LHCN-M2 (cell line): ENCODE measurements at places on chromosomes 4 and X.

- DNase-seq: no peak
Measured at GRCh38 chrX:123749643-123750042, 16.8 kb upstream of the THOC2 start.

DNA sequence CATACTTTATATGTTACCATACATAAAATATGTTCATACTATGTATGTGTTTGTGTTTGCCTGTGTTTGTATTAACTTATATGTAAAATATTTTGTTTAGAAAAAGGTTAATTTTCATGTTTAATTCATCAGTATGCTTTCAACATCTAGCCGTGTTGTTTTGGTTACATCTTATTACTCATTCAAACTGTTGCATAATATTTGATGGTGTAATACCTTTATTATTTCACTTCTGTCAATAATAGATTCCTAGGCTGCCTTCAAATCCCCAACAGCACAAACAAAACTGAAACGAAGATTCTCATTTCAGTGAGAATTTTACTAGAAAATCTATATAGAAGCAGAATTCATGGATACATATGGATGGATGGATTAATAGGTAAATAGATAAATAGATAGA is 462.3 kb upstream of the ADGRL3 start:
- DNase-seq: no peak

- no peak for DNase-seq
Measured at GRCh38 chr4:7593646-7594412, 159.1 kb upstream of the PSAPL1 start.

DNA sequence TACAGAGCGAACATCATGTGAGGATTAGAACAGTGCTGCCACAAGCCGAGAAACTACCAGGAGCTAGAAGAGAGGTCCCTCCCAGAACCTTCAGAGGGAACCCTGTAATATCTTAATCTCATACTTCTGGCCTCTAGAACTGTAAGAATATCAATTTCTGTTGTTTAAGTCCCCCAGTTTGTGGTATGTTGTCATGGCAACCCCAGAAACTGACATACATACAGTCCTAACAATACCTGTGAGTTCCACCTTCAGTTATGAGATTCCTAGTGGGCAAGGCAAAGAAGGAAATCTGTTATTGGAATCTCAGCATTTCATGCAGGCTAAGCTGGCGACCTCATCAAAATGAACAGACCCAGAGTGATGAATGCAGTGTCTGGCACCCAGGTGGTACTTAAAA is 42.5 kb downstream of the ZBTB49 start:
- DNase-seq: no peak

- no peak for DNase-seq
Measured at GRCh38 chr4:47466056-47466785, 2.7 kb upstream of the COMMD8 start.

- DNase-seq: no peak
Measured at GRCh38 chr4:79979785-79980437, 93.1 kb downstream of the ANTXR2 start.

GRCh38 chr4:78689261-78689660 is 86.9 kb upstream of the BMP2K start:
- peak; percentile 42 for DNase-seq

GRCh38 chr4:95048296-95048695 is 290.5 kb downstream of the BMPR1B start:
- no peak for DNase-seq

GRCh38 chr4:158786955-158787354 is 18.1 kb downstream of the FNIP2 start:
- DNase-seq: no peak

- no peak for DNase-seq
Measured at GRCh38 chr4:166518776-166519175, 645.7 kb downstream of the TLL1 start.

- no peak for DNase-seq
Measured at GRCh38 chr4:21722157-21722839, 226.3 kb downstream of the KCNIP4 start.

- DNase-seq: no peak
Measured at GRCh38 chrX:71396576-71396975, 30.4 kb downstream of the TAF1 start.

DNA sequence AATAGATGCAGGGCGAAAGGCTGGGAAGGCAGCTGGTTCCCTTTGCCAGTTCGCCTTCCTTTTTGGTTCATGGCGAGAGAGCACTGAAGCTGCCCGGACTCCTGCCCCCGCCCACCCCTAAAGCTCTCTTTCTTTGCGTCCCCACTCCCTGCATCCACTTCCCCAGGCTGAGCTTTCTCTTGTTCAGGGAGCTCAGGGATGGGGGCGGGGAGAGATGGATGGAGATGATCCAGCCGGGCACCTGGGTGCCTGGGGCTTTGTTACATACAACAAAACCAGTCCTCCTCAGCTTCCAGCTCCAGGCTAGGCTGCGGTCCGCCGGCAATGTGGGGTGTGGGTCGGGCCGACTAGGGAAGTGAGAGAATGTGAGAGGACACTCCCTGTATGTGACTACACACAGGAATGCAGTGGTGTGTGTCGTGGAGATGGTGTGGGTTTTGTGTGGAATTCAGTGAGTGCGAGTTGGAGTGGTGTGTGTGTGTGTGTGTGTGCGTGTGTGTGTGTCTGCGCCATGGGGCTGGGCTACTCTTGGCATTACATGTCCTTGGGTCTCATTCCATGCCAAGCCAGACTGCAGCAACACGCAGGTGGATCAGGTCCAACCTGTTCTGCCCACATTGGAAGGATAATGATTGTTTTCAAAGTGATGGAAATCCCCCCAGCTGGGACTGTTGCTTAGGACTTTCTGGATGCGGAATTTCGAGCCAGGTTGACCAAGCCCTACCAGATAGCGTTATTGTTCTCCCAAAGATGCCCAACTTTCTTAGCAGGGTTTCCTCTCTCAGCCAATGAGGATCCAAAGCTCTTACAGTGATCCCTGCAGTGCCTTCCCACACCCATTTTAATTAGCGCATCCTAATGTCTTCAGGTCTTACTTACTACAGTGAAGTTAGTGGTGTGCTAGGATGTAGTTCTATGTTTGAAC is 149.4 kb upstream of the CHRDL1 start:
- DNase-seq: no peak

DNA sequence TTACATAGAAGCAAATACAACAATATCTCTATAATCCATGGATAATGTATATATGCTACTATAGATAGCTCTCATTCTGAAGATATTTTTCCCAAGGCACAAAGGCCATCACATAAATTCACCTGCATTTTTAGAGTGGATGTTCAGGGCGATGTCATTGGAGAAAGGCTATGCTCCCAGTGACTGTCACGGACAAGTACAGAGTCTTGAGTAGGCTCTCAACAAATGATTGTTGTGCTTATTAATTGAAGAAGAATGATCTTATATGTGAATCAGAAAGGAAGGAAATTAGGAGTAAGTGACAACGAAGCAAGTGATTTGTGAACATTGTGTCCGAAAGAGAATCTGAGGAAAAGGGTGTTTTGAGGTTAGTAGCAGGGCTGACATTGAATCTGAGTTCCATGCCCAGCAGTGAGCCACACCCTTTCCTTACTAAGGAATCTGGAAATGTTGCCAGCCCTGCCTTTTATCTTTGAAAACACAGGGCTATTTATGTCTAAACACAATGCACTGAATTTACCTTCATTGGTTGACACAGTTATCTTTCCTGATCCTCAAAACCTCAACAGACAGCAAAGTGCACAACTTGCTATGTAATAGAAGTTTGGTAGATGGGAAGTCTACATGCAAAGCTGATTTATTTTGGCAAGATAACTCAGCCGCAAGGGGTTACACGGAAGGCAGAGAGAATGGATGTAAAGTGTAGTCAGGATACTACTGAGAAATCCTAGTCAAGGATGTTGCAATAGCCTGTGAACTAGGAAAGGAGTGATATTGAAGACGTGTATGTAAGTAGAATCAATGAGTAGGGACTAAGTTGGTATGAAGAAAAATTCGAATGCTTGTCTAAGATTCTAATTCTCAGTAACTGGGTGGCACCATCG is 50.4 kb downstream of the SORBS2 start:
- no peak for DNase-seq

DNA sequence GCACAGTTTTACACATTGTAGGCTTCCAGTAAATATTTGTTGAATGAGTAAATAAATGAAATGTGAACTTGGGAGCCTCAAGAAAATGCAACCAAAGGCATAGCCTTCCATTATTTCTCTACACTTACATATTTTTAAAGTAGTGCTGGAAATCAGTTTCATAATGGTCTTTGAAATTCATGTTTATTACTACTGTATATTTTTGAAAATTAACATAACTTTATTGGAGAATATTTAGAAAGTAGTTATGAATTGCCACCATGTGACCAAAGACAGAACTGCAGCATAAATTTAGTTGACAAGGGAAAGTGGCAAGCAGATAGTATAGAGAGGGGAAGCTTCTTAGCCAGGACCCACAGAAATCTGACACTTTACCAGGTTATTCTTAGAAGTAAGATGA is 6.4 kb downstream of the TCEAL8 start:
- DNase-seq: peak; percentile 11

DNA sequence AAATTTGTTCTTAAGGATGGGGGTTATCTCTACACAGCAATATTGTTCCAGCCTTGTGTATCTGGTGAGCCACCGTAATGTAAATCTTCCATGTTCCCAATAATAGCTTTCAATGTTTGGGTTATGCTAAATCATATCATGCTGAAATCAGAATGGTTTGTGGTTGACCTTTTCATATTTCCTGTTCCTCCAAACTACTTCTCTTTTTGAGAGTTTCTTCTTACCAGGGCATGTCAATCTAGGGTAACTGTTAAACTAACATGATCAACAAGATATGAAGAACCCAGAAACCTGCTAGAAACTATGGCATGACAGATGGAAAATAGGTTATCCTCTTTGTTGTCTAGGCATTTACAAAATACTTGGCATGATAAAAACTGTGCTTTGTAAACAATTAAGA is 22.0 kb downstream of the TNMD start:
- no peak for DNase-seq

- DNase-seq: peak; percentile 3
Measured at GRCh38 chr4:69896530-69897116, 34.2 kb upstream of the CSN1S1 start.
